ENCODE measurements at places on chromosomes 4 and X.

GRCh38 chrX:69161786-69162349 is 3.4 kb downstream of the PJA1 start:
- no peak for DNase-seq

- DNase-seq, result no peak
Measured at GRCh38 chr4:182831376-182831775, 85.8 kb downstream of the DCTD start.

DNA sequence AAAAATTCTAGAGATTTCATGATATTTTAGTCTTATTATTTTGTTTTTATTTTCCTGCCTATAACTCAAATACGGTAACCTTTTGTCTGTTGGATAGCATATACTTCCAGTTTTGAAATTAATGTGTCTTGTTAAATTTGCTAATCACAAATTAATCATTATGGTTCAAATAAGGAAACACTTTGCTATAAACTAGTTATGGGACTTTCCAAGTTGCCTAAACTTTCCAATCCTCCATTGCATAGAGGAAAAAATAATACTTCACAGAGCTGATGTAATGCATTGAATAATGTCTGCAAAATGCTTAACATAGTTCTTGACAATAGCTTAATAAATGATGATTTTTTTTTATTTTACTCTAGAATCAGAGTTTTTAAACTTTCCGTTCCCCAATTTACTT is 4.7 kb downstream of the GUCY1B1 start:
- no peak for DNase-seq

DNA sequence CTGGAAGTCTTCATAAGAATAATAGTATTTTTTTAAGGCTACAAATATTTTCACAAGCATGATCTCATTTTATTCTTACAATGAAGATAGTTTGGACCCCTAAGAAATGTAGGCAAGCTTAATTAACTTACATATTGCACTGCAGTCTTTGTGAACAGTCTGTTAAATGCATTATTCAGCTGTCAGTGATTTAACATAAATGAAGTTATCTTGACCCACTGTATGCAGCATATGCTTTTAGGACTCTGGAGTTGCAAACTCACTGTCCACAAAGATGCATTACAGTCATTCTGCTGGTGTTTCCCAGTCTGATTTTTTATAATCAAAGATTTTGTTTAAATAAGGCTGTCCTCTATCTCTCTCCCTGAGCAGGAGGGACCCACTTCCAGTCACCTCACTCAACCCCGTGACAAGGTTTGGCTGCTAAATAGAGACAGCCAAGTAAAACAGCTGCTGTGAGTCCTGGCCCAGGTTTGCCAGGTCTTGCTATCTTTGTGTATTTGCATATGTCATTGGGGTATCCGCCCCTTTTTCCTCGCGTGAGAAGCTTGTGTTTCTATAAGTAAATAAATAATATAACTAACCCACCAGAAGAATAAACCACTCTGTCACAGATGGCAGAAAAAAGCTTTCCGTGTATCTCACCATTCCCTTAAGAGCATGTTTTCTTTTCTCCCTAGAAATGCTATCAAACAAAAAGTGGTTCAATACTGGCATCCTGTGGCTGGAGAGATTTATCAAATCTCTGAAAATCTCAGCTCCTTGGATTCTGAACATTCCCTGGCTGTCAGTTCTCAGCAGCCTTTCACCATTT is 67.0 kb downstream of the SLC7A11 start:
- no peak for DNase-seq

- DNase-seq, result no peak
Measured at GRCh38 chr4:99875071-99875470, 19.2 kb downstream of the LAMTOR3 start.

- no peak for DNase-seq
Measured at GRCh38 chrX:118975831-118976598, 1.6 kb downstream of the LONRF3 start.

DNA sequence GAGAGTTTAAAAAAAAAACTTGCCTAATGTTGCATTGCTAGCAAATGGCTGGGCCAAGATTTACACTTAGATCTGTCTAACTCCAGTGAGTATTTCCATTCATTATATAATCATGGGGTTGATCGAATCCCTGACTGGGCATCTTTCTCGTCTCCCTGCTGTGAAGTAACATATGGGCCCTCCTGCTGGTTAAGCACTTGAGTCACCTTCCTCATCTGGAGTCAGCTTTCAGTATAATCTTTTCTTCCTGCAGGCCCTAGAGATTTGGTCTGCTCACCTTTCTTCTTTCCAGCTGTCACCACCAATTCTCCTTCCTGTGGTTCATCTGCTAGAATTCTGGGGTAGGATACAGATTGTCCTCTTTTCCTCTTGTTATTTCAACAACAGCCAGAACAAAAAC is 41.6 kb downstream of the TIGD2 start:
- DNase-seq, result no peak

DNA sequence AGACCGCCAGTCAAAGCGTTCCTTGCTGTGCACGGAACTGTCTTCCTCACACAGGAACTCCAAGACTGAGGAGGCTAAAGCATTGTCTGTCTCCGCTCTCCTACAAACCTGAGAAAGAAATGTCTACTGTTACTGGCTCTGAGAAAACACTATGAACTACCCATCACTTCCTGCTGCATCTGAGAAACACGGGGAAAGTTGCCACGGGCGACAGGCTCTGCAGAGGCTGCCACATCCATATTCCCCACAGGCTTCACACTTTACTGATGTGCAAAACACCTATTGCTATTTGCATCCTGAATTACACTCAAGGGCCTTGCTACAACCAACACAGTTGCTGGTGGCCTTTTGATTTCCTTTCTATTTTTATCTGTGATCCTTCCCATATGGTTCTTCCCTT is 59.0 kb downstream of the AFAP1 start:
- no peak for DNase-seq

DNA sequence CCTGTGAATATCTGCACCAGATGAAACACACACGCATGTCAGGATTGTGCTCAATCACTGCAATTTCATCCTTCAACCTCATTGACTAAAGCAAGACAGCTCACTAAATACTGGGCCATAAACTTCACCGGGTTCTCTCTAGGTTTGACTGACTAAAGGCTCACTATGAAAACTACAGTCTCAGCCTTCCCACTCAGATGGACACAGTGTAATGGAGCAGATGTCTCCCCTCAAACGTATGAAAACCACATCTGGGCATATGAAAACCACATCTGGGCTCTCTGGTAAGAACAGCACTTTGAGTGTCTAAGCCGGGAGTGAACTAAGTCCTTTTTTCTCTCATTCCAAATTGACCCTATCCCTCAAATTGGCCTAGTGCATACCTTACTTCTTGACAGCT is 15.2 kb downstream of the GEMIN8 start:
- DNase-seq, result no peak

DNA sequence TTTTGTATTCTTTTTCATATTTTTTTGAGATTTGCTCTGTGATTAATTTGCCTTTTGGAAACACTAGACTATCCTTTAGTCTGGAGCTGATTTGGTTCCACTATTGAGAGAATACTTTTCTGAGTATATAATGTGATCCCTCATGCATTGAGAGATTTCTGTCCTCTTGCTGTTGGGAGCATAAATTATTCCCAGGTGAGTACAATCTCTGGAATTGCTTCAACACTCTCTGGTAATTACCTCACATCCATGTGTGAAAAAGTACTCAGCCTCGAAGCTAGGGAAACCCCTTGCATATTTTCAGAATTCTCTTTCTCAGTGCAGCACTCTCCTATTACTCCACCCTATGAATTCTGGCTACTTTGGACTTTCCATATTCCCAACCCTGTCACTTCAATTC is 550.0 kb downstream of the RAPGEF2 start:
- DNase-seq, result no peak

DNA sequence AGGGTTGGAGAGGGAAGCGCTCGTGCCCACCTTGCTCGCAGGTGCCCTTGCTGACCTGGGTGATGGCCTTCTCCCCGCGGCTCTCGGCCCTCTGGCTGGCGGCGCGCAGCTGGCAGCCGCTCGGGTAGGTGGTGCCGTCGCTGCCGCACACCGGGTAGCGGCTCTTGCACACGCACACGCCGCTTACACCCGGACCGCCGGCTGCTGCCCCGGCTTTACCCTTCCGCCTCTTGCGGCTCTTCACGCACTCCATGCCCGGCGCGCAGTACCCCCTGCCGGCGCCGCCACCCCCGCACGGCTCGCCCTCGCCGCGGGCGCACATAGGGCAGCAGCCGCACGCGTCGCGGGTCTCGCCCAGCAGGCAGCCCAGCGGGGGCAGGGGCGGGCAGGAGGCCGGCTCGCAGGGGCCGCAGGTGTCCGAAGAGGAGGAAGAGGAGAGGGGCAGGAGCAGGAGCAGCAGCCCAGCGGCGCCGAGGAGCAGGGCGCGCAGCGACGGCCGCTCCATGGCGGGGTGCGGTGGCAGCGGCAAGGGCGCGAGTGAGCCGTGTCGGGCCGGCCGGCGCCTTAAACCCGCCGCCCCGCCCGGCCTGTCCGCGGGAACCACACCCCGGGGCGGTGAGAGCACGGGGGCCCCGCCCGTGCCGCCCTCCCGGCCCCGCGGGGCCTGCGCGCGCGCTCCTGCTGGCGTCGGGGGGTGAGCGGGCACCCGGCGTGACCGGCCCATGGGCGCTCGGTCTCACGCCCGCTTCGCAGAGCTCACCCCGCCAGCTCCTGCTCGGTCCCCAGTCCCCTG is at the start of gene IGFBP7:
IGFBP7 (minus strand) TSS at position 539 of the 793 bp plus-strand sequence; CDS start at position 505, 34 bp downstream.
- no peak for DNase-seq

DNA sequence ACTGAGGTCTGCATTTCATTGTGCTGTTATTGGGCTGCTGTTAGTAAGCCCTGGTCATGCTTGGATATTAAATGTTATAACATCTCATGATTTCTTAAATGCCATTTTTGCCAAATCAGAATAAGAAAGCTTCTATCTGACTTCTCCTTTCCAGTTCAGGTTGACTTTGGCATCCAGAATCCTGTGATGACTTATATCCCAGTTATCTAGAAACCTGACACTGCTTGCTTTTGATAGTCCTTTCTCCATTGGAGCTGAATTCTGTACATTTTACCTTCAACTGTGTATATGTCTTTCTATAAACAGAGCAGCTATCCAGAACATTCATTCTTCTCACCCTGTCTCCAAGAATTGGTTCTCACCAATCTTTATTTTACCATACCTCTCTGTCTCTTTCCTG is 257.7 kb upstream of the GNPDA2 start:
- DNase-seq, result no peak

DNA sequence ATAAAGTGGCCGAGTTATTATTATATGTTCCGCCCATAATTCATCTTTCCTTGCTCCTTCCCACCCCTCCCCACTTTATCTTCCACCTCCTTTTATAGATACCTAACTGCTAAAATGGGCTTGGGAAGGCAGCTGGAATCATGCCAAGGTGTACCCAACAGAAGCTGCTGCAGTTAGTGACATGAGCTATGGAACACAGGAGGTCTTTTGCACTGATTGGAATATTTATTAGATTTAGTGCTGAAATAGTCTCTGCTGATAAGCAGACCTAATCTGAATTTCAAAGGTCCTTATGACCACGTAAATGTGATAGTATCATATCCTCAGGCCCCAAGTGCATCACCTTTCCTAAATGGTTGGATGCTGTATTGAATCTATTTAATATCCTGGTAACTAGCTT is 64.9 kb downstream of the HMGB2 start:
- DNase-seq, result no peak

GRCh38 chrX:16002185-16002584 is 121.2 kb upstream of the GRPR start:
- no peak for DNase-seq

DNA sequence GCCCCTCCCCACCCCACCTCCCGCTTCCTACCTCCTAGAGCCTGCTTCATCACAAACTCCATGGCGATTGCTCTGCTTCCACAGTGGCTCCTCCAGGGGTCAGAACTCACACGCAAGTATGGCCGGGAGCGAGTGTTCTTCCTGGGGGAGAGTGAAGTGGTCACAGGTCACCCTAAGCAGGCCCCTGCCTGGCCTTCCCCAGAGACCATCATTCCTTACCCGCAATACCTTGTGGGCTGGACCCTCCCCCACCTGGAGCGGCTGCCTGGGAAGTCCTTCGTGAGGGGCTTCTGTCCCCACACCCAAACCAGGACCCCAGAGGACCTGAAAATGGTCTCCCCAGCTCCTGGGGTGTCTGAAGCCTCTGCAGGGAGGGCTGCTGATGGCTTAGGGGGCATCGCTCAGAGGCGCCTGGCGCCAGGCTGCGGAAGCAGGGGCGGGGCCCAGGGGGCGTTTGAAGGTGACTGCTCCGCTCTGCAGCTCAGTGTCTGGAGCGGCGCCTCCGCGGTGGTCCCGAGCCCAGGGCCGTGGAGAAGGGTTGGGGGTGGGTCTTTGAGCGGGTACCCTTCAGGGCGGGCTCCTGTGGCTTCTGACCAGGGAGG is 1.4 kb downstream of the CPLX1 start:
- DNase-seq, result no peak

- DNase-seq, result no peak
Measured at GRCh38 chr4:146506272-146506671, 15.5 kb downstream of the SLC10A7 start.

- no peak for DNase-seq
Measured at GRCh38 chr4:88599714-88600113, 7.4 kb downstream of the HERC3 start.

DNA sequence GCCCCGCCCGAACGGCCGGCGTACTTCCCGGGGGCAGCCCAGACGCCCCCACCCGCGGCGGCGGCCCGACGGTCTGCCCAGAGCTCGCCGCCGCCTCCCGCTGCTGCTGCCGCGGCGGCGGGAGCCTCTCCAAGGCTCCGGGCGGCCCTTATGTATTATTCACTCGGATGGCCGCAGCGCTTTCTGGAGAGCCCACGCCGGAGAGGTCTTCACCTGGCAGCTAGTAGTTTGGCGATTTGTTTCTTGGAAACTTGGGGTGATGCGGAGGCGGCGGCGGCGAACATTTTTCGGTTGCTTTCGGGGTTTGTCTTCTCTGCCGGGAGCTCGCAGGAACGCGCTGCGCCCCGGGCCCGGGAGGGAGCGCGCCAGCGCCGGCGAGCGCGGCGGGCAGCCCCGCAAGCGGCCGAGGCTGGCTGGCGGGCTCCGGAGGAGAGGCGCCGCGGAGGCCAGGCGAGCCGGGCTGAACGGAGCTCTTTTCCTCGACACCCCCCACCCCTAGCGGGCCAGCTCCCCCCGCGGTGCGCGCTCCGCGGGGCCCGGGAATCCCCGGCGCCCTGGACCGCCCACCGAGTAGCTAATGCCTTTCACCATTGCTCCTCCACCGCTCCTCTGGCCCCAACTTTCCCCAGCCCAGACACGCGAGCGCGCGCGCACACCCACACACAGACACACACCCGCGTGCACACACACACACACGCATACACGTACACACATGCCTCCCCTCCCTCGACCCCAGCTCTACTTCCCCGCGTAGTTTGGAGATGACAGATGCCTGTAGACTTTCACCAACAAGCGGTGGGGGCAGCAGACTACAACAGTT is 113.5 kb downstream of the DHX15 start:
- DNase-seq, result no peak

GRCh38 chr4:86250006-86250405 is 109.8 kb downstream of the MAPK10 start:
- DNase-seq, result peak; percentile 30

- DNase-seq, result no peak
Measured at GRCh38 chrX:136546371-136546781, 14.4 kb downstream of the VGLL1 start.

DNA sequence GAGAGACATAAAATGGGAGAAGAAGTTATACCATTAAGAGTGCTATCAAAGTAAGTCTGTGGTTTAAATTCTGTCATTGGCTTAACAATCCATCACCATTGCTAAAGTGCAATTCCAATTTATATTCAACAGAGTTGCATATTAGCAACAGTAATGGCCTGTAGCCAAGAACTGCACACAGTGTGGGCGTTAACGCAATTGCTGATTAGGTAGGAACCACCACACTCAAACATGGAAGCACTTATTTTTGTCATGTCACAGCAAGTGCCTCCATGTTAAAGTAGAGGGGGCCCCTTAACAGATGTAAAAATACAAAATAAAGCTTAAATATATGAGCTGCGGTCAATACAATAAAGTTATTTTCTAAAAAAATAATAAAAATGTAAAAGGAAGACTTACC is 10.8 kb downstream of the LARP7 start:
- no peak for DNase-seq

All from HS-5 (cell line).